Effector memory CD8-positive, alpha-beta T cell (primary cell): ENCODE measurements at places on chromosomes 4 and X.

DNA sequence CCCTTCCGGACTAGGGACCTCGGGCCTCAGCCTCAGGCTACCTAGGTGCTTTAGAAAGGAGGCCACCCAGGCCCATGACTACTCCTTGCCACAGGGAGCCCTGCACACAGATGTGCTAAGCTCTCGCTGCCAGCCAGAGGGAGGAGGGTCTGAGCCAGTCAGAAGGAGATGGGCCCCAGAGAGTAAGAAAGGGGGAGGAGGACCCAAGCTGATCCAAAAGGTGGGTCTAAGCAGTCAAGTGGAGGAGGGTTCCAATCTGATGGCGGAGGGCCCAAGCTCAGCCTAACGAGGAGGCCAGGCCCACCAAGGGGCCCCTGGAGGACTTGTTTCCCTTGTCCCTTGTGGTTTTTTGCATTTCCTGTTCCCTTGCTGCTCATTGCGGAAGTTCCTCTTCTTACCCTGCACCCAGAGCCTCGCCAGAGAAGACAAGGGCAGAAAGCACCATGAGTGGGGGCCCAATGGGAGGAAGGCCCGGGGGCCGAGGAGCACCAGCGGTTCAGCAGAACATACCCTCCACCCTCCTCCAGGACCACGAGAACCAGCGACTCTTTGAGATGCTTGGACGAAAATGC is at the start of gene WAS:
WAS (plus strand) TSS at position 389 of the 572 bp plus-strand sequence; CDS start at position 444, 55 bp downstream.
- H3K4me1 ChIP-seq = peaks cover 51% of the 10 kb centered on the region
- H3K27me3 ChIP-seq = no peaks in the 10 kb centered on the region
- peak within 1 kb of the TSS; percentile 96 for H3K4me3 ChIP-seq
- peaks cover 28% of the 10 kb centered on the region for H3K36me3 ChIP-seq
- peak within 1 kb of the TSS; percentile 97 for H3K27ac ChIP-seq
- peak; percentile 28 for DNase-seq

DNA sequence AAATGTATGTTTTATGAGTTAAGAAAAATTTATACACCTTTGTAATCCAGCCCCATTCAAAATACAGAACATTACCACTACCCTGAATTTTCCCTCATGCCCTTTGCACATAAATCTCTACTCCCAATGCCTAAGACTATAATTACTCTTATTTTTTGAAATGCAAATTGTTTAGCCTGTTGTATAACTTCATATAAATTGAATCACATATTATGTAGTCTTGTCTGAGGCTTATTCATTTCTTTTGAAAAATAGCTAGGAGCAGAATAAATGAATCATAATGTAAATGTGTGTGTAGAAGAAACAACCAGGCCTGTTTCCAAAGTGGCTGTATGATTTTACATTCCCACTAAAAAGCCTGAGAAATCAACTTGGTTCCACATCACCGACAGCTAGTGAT is 319.8 kb downstream of the DCAF12L2 start:
- no peaks in the 10 kb centered on the region for H3K27me3 ChIP-seq
- no peak overlapping the region for H3K4me3 ChIP-seq
- H3K4me1 ChIP-seq = no peaks in the 10 kb centered on the region
- H3K36me3 ChIP-seq = no peaks in the 10 kb centered on the region

DNA sequence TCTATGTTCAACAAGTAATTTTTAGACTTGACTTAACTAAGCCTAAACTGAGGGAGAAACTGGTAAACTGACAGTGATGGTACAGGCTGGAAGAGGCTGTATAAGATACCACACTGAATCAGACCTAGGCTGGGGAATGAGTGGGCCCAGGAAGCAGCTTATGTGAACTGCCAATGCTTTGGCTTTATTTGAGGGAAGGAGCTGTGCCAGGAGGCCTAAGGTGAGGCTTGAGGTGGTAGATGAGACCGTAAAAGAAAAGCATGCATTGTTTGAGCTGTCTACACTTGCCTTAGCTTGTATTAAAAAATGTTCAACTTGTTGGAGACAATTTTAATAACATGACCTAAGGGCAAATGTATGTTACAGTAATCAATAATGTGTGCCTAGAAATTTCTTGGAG is 96.2 kb downstream of the RS1 start:
- H3K4me1 ChIP-seq = no peaks in the 10 kb centered on the region
- H3K4me3 ChIP-seq = no peak overlapping the region
- DNase-seq = no peak
- no peak overlapping the region for H3K27ac ChIP-seq

DNA sequence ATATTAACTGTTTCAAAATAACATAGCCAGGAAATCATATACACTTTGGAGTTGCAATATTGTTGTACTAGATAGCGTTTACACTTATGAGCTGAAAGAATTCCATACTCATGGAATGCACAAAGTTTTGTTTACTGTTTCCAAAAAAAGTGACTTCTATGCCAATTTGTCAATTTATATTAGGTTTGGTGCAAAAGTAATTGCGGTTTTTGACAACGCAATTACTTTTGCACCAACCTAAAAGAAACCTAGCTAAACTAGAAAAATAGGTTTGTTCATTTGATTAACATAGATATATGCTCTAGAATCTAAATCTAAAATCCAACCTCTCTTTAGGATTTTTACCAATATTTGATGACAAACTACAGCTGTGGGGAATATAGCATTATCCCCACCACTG is 15.2 kb downstream of the RXFP1 start:
- no peak overlapping the region for H3K27ac ChIP-seq
- peaks cover 2% of the 10 kb centered on the region for H3K36me3 ChIP-seq
- H3K4me1 ChIP-seq = no peaks in the 10 kb centered on the region
- DNase-seq = no peak
- H3K4me3 ChIP-seq = no peak overlapping the region
- no peaks in the 10 kb centered on the region for H3K27me3 ChIP-seq
